ENCODE measurements at places on chromosomes 16 and 17.

- no peak for DNase-seq
Measured at GRCh38 chr17:50170662-50171370, 5.0 kb downstream of the SGCA start.

- no peak for DNase-seq
Measured at GRCh38 chr17:6011206-6011605, 59.0 kb upstream of the WSCD1 start.

DNA sequence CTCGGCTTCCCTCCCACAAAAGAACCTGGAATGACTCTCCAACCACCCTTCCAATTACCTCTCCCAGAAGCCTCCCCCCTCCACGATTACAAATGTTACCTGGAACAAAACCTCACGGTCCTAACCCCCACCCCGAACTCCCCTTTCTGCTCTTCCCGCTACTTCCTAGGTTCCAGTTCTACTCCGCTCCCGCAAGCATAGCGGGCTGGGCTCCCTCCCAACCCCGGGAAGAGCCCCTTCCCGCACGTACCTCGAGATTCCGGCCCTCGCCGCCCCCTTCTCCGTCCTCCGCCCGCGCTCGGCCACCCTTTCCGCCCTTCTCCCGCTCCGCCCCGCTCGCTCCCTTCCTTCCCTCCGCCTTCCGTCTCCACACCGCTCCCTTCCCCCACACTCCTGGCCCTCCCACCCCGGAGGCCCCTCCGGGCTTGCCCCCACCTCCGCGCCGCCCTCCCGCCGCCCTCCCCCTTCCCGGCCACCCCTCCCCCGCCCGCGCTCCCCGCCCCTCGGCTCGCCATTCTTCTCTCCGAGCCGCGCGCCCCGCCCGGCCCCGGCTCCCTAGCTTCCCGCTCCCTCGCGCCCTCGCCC is 457 bp downstream of the CHTF8 start:
- peak; percentile 78 for DNase-seq

- DNase-seq, result no peak
Measured at GRCh38 chr17:15981646-15982580, 17.6 kb downstream of the ZSWIM7 start.

- DNase-seq, result no peak
Measured at GRCh38 chr16:89855986-89856385, 17.4 kb upstream of the TCF25 start.

DNA sequence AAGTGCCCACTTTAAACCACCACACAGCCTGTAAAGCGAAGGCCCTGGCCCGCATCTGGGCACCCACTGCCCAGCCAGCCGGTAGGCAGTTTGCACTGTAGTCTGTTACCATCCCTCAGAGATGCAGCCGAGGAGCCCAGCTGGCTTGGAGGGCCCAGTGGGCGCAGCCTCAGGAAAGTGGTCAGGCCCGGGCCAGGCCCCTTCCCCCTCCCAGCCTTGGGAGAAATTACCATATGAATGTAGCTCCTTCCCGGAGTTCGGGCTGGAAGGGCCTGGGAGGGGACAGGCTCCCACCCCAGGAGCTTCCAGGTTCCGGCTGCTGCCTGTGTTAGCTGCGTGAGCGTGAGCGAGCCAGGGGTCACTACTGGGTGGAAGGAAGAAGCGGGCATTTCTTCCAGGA is 325.4 kb downstream of the SEC14L1 start:
- no peak for DNase-seq

DNA sequence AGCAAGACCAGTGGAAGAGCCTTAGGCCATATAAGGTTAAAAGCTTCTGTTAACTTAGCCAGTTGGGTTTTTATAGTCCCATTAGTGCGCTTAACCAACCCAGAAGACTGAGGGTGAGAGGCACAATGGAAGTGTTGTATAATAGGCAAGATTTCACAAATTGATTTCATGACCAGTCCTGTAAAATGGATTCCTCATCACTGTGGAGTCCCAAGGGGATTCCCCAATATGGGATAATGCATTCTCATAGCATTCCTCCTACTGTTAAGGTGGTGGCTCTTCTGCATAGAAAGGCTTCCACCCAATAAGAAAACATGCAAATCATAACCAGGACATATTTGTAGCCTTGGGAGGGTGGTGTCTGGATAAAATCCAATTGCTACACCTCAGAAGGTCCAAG is 22.1 kb upstream of the B4GALNT2 start:
- no peak for DNase-seq

DNA sequence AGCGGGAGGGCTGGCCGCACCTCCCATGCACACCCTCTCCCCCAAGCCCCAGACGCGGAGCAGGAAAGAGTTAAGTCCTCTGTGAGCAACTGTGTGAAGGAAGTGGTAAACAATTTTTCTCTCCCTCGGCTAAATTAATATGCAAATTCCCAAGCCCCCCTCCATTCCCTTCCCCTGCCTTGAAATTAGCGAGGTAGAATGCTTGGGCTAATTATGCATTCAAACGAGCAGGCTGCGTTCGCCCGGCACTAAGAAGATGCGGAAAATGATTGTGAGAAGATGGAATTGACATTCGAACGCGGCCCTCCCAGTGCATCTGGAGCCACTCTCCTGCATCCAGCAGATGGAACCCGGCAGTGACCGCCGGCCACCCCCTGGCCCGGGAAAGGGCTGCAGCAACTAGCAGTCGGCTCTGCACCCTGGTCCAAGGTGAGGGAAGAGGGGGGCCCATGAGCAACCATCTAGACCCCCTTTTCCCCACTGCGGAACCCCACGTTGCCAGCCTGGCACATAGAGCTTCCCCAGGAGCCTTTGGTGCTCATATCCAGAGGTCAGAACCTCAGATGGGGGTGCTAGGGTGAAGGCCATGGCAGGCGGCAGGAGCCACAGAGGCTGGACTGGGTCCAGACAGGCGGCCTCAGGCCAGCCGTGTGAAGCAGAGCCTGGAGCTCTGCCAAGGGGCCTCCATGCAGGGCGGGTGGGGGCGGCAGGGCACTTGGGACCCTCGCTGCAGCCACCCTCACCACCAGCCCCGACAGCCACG is 49.1 kb upstream of the ACSF3 start:
- no peak for DNase-seq

DNA sequence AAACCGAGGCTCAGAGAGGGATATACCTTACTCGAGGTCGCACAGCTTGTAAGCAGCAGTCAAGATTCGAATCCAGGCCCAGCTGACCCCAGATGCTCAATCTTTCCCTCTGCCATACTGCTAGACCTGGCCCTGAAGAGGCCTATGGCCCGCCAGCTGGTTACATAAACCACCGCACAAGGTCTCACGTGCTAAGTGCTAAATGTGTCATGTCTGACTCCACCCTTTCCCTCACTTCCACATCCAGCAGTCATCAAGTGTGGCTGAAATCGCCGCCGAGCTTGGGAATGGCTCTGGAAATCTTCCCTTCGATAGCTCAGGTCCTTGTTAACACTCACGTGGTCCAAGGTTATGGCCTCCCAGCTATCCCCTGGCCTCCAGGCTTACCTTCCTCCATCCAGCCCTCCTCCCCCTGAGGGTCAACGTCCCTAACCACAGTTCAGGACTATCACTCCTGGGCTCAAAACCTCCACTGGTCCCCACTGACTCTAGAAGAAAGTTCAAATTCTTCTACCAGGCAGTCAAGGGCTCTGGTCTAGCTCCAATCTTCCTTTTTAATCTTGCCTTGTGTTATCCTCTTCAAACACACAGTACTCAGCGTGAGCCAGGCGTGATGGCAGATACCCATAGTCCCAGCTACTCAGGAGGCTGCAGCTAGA is 3.5 kb downstream of the ZBTB4 start:
- DNase-seq, result peak; percentile 32

GRCh38 chr17:79799174-79799537 is 2.3 kb upstream of the CBX8 start:
- no peak for DNase-seq
